ENCODE measurements at places on chromosomes 2 and 18.

GRCh38 chr2:203175371-203175770, 63.4 kb upstream of the CYP20A1 start:
- no peak for DNase-seq

DNA sequence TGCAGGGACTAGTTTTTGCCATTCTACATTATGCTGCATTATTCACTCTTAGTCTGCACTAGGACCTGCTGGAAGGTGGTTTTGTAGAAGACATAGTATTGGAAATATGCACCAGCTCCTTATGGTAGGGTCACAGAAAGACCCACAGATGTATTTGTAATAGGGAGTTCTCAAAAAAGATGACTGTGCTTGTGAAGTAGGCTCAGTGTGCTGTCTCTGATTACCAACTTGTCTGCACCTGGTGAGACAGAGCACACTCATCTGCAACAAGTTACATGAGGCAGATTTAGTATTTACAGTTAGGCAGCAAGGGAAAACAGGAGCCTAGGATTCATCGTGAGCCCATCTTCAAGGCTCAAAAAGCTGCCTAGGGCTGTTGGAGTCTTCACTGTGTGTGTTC, 29.4 kb downstream of the RHBDD1 start:
- no peak for DNase-seq

GRCh38 chr2:206457188-206457634, 13.9 kb downstream of the ADAM23 start:
- DNase-seq: no peak

DNA sequence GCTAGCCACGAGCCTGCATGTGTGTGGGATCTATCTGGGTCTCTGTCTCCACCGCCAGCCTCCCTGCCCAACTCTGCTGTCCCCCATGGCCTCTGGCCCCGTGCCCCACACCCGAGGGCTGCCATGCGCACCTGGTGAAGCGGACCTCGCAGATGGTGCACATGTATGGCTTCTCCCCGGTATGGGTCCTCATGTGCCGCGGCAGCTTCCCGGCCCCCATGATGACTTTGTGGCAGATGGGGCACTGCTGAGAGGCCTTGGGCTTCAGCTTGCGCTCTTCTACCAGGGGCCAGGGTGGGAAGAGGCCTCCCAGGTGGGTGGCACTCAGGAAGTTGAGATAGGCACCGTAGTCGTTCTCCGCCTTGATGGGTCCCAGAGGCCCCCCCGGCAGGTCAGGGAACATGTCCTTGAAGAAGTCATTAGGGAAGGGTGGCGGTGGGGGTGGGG, 109.3 kb upstream of the SMAD2 start:
- no peak for DNase-seq

- DNase-seq: no peak
Observed at GRCh38 chr18:12479536-12479935, 71.8 kb downstream of the PRELID3A start.

- DNase-seq: no peak
Observed at GRCh38 chr18:54916507-54916906, 42.8 kb downstream of the CCDC68 start.

DNA sequence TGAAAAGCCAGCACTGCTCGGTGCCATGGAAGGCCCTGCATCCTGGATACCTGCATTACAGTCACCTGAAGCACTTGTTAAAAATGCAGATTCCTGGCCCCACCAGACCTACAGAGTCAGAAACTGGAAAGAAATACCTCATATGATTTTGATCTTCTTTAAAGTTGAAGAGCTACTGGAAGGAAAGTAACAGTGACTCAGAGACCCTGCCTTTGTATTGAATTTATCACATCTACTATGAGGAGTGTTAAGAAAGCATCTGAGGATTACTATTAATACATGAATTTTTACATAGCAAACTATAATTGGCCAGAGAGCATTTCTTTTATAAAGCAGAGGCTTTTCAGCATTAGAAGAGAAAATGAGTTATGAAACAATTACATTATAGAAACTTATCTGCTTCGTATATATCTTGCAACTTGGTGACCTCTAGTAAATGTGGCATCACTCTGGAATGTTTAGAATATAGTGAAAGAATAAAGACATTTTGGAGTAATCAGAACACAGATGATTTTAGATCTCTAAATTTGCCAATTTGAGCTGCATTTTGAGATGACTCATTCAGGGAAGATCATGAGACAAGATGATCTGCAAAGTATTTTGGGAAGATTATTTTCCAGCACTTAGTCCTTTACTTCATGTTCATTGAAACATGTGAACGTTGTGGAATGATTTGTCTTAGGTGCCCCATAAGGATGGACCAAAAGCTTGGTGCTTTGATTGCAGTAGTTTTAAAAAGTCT, 12.2 kb downstream of the PTPRM start:
- DNase-seq: no peak

GRCh38 chr2:182933629-182934028, 67.2 kb upstream of the FRZB start:
- DNase-seq: no peak

DNA sequence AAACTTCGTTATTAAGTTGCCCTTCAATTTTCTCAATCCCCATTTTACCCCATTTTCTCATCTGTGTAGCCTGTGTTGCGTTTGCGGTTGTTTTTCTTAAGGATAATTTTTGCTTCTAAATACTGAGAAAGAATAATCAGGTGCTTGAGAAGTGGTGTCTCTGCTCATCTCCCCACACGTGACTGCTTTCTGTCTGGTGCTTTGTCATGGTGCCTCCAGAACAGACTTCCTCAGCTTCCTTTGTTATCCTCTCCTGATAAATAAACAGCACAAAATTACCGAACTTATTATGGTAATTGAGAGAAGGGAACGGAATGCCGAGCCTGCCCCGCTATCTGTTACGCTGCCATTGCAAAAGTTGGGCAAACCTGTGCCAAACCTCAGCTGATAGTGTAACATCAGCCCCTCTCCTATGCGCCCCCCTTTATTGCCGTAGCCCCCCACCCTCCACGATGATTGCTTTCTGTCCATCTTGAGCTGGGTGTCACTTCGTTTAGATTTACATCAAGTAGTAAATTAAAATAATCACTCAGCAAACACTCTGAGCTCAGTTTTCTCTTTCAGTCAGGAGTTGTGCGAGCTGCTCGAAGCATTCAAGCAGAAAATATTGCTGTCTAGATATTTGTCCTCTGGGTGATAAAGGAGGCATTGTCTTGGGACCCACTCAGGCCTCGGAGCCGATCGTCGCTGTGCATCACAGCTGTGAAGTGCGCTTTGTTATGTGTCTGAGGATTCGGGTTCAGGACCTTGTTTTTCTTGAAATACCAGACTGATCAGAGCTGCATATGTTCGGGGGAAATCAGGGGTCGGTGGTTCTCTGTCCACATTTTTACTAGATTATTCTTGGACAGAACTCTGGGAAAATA, 1008.5 kb upstream of the FANCL start:
- DNase-seq: no peak

All from activated T-cell treated with anti-CD3 and anti-CD28 coated beads for 24 hours (primary cell).